Activated CD8-positive, alpha-beta memory T cell treated with anti-CD3 and anti-CD28 coated beads for 4 hours (primary cell): ENCODE measurements at places on chromosomes 3 and 15.

- DNase-seq: no peak
Measured at GRCh38 chr3:71305231-71306206, 278.0 kb downstream of the FOXP1 start.

DNA sequence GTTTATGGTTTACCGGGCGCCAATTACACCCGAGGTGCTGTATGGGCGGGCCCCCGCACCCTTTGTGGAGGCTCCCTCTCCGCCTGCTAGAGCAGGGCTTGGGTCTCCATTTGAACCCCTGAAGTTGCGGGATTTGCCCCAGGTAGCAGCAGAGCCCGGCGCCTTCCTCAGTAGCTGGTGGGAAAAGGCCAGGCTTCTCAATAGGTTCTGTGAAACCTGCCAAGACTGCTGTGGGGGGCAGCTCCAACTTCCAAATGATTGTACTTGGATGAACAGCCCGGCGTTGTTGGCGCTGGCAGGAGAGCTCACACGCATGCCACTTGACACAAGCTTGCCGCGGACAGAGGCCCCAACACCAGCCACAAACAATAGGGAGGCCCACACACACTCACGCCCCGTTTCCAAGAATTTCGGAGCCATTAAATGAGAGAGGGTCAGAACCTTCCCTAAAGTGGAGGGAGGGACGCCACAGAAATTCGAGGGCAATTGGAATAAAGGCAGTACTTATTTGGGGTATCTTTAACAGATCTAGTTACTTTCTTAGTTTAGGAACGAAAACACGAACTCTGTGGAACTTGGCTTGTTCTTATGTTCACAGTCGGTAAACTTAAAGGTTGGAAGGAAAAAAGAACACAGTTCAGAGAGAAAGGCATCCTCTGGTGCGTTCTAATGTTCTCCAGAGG lies 1.4 kb downstream of the EPHB3 start:
- no peak for DNase-seq

DNA sequence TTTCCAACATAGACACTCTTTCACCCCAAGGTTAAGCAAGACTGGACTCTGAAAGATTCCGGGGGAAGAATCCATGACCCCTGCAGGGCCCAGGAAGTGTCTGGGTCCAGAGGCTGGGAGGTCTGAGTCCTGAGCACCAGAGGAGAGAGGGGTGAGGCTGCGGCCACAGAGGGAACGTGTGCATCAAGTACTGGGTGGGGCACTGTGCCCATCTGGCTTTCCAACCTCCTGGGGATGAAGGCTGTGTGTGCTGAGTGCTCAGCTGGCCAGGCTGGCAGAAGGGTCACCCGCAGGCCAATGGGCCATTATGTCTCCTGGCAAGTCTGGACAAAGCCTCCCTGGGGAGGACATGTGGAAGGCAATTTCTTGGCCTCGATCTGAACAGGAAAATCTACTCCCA lies 3.3 kb downstream of the CHRNA3 start:
- DNase-seq: no peak

GRCh38 chr15:93703092-93703739 lies 528.1 kb upstream of the MCTP2 start:
- DNase-seq: no peak

GRCh38 chr3:137204409-137204808 lies 246.6 kb downstream of the IL20RB start:
- DNase-seq: no peak

- no peak for DNase-seq
Measured at GRCh38 chr3:21020043-21020442, 731.0 kb downstream of the ZNF385D start.

DNA sequence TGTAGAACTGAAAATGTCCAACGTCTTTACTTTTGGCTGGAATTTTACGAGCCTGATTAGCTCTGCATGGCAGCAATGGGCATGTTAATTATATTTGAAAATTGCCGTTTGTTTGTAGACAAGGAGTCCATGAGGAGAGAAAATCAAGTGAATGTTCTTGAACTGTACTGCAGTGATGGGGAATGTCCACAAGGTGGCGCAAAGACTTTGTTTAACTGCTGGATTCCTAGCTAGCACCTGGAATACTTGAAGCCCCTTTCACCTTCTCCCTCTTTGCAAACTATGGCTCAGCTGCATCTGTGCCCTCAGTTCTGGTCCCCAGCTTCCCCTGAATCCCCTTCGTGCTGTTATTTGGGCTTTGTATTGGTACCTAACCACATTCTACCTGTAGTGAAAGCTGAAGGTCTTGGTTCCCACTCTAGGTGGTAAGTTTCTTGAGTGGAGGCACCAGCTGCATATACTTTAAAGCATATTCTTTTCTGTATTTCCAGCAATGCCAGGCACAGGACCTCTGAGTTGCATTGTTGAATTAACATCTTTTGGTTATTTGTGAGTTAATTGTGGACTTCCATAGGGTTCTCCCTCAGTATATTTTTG lies 25.3 kb downstream of the EXOG start:
- DNase-seq: peak; percentile 23

GRCh38 chr3:140545756-140546155 lies 132.1 kb upstream of the TRIM42 start:
- no peak for DNase-seq

GRCh38 chr3:115321400-115321805 lies 174.3 kb upstream of the ZBTB20 start:
- DNase-seq: no peak

DNA sequence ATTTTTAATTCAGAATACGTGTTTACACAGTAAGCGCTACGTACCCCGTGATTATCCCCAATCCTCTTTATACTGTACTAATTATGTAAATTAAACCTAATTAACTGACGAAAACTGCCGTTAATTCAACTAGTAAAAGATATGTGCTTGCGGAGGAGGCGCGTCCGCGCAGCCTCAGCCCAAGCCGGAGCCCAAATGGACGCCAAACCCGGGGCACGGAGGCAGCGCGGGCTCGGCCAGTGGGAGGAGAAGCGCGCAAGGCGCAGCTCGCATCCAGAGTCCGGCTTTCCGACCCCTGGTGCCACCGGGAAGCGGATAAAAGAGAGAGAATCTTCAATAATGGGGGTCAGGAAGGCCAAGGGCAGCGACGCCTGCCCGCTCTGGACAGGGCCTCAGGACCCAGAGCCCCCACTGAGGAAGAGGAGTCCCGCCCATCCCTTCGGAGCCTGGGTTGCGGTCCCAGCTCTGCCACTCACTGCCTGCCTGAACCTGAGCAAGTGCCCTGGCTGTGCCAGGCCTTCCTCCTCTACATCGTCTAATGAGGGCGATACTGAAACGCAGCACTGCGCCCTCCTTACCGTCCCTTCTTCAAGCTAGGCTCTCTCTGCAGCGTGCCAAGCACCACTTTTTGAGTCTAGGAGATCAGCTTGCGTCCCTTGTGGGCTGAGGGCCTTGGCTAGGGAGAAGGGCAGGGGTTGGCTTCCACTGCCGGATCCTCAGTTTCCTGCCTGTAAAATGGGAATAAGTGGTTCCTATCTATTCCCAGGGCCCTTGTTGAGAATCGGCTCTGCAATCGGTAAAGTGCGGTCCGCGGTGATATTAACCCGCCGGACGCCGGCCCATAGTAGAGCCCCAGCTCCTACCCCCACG lies 5.0 kb upstream of the SKOR1 start:
- DNase-seq: no peak

DNA sequence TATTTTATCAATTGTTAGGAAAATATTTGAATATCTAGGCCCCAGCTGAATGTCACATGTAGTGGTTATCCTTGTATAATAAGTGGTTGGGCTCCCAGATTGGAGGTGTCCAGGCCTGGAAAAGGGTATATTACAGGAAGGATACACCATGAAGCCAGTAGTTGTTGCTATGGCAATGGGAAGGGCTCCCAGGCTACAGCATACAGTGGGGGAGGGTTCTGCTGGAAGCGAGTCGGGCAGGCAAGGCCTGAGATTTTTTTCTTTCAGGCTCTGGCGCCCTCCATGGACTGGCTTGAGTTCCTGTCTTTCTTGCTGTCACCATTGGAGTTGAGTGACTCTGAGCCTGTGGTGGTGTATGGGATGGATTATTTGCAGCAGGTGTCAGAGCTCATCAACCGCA lies 8.9 kb downstream of the ECE2 start:
- no peak for DNase-seq

- DNase-seq: no peak
Measured at GRCh38 chr15:70477750-70478250, 285.6 kb downstream of the UACA start.

GRCh38 chr15:64263567-64263966 lies 92.4 kb downstream of the CSNK1G1 start:
- no peak for DNase-seq

DNA sequence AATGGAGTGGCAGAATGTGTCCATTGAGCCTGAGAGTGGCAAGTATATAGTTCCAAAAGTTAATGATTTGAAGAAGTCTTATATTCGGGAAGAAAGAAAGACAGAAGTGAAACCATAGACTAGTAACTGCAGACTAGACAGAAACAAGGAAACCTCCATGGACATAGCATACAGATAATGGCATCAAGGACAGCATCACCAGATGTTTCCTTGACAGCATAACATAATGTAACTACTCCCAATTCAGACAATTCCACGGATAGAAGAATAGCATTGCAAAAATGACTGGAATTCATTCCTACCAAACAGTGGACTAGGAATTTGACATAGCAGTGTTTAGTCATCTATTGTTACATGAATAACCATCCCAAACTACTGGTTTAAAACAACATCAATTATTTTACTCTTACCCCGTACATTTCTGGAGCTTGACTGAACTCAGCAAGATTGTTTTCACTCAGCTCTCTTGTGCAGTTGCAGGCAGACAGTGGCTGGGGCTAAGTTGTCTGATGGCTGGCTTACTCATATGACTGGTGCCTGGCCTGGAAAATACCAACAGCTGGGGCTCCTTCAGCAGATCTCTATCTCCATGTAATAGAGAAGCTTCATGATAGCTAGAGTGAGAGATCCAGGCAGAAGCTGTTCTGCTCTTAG lies 109.7 kb upstream of the GADL1 start:
- DNase-seq: no peak

- no peak for DNase-seq
Measured at GRCh38 chr3:110589341-110589740, 482.3 kb upstream of the NECTIN3 start.

DNA sequence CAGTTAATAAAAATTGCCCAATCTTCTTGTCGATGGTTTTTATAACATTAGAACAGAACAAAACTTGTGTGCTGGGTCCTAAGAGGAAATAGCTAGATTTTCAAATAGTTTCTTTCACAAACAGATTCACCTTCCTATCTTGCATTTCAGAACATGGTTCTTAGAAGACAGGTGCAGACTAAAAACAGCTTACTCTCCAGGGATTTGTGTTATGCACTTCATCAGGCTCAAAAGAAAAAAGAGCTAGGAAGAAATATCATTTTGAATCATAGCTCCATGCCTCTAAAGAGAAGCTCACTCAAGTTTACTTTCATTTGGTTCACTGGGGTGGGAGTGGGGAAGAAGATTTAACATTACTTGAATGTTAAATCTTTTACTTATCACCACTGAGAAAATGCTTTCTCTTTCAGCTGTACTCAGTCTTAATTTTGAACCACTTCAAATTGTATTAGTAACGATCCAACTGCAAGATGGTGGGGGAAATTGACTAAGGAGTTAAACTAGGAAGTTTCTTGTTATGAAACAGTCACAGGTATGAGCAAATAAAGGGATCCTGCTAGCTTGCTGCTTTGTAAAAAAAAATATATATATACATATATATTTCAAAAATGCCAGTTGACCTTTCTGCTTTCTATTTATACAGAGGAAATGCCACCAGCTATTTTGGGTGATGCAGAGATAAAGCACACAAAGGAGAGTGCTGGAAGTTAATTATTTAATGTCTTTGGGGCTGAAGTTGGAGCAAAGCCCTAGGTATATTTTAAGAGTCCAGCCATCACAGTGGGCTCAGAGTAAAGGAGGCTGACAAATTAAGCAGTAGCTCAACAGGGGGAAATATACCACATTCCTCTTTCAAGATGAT lies 28.3 kb upstream of the NUDT16 start:
- no peak for DNase-seq
